ENCODE measurements at places on chromosomes 1 and 21.

DNA sequence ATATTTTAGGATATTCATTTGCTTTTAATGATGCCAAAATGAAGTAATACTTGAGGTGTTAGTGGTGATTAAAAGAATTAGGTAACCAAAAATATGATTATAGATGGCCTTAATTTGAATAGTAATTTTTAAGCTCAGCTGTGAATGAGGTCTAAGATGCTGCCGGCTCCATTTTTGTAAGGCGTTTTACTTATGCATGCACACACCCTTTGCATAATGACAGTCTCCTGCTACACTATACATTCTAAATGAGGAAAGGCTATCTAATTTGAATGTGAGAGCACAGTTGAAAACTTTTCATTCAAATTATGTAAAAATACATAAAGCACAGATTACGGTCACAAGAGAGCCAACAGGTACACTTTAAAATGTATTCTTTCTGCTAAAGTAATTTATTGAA, 41.6 kb downstream of the RGS21 start:
- no peak for DNase-seq

DNA sequence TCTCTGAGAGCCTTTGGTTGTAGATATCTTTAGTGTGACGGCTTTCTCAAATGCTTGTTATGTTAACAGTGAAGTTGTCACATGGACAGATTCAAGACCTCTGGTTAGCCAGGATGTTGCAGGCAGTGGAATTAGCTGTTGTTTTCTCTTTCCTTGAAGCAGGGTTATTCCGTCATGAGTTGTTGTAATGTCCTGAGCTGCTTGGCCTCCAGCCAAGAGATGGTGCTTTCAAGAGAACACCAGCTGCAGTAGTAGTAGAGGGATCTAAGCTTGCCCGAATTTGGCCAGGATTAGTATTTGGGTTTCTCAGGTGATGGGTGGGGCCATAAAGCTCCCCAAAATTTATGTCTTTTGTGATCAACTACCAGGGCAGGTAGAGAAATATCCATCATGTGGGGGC, 13.4 kb downstream of the KCNE1 start:
- DNase-seq: no peak

- DNase-seq: no peak
These were observed 143.9 kb downstream of the CLIC6 start for GRCh38 chr21:34812504-34813265.

DNA sequence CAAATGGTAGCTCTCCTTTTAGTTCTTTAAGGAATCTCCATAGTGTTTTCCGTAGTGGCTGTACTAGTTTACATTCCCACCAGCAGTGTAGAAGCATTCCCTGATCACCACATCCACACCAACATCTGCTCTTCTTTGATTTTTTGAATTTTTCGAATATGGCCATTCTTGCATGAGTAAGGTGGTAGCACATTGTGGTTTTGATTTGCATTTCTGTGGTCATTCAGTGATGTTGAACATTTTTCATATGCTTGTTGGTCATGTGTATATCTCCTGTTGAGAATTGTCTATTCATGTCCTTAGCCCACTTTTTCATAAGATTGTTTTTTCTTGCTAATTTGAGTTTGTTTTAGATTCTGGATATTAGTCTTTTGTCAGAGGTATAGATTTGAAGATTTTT, 84.6 kb upstream of the B3GALT2 start:
- DNase-seq: peak; percentile 17

DNA sequence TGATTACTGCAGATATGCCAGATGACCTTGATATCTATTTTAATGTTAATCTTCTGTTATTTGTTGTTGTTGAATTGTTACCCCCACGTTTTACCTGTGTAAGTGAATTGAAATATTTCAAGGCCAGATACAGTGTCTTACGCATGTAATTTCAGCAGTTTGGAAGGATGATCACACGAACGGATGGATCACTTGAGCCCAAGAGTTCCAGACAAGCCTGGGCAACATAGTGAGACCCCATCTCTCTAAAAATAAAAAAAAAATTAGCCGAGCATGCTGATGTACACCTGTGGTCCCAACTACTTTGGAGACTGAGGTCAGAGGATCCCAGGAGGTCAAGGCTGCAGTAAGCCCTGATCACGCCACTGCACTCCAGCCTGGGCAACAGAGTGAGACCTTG, 32.2 kb downstream of the SDCCAG8 start:
- DNase-seq: no peak

- DNase-seq: no peak
These were observed 489 bp downstream of the ACTN2 start for GRCh38 chr1:236686815-236687160.
